ENCODE measurements at places on chromosomes 13 and 19.

- peak; percentile 74 for DNase-seq
These were observed 12.9 kb upstream of the ZNF564 start for GRCh38 chr19:12564016-12564664.

GRCh38 chr13:31121379-31122140, 40.1 kb downstream of the HSPH1 start:
- DNase-seq = no peak

DNA sequence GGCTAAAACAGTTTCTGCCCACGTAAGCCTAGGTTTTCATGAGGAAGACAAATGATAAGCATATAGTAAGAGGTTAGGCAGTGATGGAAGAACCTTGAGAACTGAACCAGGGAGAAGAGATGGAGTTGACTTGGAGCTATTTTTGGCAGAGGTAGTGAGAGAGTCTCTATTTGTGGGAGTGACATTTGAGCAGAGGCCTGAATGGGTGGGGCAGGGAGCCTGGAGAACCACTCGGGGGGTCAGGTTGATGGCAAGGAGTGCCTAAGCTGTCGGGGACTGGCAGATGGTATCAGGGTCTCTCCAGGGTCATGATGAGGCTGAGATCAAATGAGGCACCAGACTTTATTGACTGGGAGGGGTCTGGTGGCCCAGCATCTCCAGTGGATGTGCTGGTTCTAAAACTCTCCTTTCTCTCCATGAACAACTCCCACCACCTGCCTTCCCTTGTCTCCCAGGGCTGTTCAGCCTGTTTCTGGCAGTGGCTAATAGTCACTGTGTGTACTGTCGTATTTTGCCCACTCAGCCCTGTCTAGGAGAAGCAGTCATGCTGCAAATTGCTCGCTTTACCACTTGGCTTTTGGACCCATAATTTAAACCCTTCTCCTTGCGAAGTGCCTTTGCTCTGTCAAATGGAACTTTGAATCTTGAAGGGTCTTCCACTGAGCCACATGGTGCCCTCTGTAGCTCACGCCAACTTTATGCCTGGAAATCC, 3.6 kb downstream of the MAU2 start:
- no peak for DNase-seq

DNA sequence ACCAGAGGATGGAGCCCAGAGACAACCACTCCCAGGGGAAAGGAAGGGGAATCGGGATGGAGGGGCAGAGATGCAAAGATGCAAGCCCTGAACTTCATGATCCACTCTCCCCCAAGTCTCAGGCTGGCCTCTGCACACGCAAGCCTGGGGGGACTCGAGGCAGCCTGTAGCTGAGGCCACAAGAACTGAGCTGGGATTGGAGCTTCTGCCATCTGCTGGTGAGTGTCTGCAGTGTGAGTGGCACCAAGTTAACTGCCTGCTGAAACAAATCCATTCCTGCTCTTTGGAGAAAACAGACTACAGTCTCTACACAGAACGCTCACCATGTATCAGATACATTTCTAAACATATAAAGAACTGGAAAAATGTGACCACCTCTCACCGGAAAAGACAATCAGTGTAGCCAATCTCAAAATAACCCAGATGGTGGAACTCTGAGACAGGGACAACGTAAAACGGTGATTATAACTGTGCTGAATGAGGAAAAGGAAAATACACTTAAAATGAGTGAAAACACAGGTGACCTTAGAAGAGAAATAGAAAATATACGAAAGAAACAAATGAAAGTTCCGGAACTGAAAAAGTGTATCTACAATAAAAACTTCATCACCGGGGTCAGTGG, 62.1 kb downstream of the KLF2 start:
- DNase-seq = peak; percentile 7

DNA sequence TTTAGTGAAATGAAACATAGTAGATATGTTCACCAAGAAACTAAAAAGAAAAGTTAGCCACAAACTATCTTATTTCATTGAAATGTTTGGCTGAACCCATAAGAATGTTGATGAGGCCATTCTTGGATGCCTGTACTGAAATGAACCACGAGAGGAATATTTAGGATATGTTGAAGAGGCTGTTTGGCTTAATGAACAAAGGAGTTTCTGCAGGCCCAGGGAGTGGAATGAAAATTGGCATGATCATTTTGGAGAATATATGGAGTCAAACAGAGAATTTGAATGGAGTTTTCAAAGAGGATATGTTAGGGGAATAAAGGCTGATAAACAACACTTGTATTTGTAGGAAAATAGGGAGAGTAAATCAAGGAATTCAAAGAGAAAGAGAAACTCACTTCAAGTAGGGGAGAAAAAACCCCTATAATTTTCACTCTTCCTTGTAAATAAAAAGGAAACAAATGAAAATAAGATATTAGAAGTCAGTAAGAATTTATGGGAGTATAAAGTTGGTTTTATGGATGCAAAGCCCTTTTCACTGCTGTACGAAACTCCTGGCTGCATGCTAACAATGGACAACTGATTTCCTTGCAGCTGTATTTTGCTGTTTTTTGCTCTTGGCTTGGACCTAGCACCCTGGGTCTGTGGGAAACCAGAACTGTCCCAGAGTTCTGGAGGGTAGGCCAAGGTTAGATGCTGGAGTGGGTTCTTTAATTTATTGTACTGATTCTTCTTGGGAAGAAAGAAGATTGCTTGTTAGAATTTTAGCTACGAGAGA, 36.5 kb downstream of the KL start:
- no peak for DNase-seq

- DNase-seq = no peak
These were observed 15.1 kb downstream of the ILF3 start for GRCh38 chr19:10669246-10669645.

- no peak for DNase-seq
These were observed 47.3 kb downstream of the BRCA2 start for GRCh38 chr13:32362574-32362973.

GRCh38 chr19:55638864-55639359, 1.9 kb upstream of the ZNF580 start:
- DNase-seq = no peak

GRCh38 chr13:112713517-112714253, 23.8 kb downstream of the ATP11A start:
- DNase-seq = no peak

GRCh38 chr13:27130979-27131623, 40.5 kb downstream of the USP12 start:
- no peak for DNase-seq

Data from anterior cingulate cortex (tissue), 58 donors.